ENCODE measurements at places on chromosomes 6 and 20.

DNA sequence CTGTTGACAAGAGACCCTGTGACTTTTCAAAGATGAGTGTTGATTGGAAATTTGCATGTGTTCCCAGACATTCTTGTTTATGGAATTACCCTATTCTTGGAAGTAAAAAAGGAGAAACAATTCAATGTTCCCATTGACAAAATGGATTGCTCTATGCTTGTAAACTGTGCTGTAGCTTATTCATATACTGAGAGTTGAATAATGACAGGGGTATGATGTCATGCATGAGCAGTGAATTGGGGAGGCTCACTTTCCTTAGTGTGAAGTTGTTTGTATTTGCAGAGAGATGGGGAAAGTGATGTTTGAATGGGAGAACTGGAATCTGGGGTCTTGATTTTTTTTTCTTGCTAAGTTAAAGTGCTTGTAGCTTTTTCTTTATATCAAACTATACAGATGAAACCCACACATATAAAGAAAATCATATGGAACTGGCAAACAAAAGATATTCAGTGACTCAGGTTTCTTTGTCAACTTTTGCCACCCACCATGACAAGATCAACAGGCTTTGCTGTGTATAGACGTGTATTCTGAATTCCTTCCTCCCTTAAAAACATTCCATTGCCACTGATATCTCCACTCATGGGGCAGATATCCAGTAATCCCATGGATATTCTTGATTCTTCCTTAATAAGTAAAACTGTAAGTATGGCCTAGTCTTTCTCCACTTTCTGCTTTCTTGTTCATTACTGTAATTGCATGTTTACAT lies 97.8 kb upstream of the JAG1 start:
- DNase-seq: no peak

GRCh38 chr6:166687879-166688205 lies 60.8 kb upstream of the RPS6KA2 start:
- DNase-seq: no peak

- no peak for DNase-seq
These were observed 170.7 kb downstream of the MYLK4 start for GRCh38 chr6:2579804-2580570.

DNA sequence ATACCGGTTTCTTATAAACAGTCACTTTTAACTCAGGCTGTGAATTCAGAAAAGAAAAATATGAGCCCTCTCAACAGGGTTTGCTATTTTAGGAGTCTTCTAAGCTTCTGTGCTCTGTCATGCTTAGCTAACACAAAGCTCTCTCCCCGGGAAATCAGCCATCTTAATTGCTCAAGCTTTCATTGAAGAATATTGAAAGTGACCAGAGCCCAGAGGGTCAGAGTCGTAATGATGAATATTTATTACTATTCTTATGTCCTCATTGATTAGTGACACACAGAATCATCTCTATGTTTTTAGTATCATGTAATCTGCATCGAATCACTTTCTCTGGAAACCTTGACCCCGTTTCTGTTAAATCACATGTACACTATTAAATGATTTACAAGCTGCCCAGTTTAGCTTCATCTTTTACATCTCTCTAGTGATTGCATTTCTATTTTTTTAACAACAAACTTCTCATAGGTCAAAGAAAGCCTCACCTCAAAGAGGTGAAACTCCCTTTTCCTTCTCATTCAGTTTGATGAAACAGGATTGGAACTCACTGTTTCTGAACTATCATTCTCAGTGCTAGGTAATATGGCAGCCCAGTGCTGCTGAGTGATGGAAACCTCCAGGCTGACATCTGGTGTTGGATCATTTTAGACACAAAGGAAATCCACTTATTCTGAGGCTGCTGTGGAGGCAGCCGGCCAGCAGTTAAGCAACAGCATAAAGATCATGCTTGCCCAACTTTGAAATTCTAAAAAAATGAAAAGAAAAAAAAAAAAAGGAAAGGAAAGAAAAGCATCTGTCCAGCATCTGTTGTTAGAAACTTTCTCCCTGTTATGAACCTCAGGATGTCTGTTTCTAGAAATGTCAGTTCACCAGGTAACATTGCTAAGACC lies 96.3 kb downstream of the RFPL4B start:
- no peak for DNase-seq

DNA sequence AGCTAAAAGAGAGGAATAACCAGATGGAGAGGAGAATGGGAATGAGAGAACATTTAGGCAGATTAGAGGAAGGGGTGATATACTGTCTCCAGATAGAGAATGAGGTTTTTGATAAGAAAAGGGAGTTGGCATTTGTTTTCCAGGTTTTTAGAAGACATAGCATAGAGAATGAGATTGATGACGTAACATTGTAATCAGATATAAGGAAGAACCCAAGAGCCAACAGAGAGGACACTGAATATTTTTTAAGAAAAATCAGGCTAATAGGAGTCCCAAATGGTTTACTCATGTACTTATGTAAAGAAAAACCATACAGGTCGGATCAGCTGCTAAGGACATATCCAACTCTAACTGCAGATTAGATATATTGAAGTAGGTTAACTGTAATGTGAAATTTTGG lies 112.9 kb downstream of the TBC1D7 start:
- DNase-seq: no peak

DNA sequence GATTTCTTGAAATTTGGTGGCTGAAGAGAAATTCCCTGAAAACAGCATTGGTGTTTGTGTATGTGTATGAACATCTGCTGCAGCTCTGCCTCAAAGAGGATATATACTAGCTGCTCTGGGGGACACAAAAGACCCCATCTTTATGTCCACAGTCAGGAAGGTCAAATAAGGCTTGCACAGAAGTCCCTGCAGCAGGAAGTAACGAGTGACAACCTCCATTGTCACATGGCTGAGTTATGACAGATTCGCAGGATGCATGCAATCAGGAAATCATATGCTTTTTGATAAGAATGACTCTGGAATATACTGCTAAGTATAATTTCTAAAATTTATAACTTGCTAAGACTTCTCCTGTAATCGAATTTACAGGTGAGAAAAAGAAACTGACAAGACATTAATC lies 225.9 kb upstream of the CST7 start:
- DNase-seq: no peak

- no peak for DNase-seq
These were observed 8.8 kb upstream of the DEF6 start for GRCh38 chr6:35288834-35289233.

GRCh38 chr6:85015396-85015990 lies 251.1 kb upstream of the TBX18 start:
- DNase-seq: no peak

DNA sequence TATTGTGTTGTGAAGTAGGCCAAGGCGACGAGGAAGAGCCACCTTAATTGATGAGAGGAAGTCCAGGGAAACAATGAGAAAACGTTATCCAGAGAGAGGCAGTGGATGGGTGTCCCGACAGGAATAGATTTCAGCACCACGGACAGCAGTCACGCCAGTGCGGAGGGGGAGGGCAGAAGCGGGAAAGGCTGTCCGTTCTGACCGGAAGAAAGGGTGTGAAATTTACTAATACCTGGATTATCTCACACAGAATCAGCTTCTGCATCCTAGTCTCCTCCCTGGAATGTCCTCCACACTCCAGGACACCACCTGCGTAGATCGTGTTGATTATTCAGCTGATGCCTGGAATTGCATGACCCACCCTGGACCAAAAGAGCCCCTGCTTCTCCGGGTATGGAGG lies 7.4 kb upstream of the BPIFA3 start:
- no peak for DNase-seq

DNA sequence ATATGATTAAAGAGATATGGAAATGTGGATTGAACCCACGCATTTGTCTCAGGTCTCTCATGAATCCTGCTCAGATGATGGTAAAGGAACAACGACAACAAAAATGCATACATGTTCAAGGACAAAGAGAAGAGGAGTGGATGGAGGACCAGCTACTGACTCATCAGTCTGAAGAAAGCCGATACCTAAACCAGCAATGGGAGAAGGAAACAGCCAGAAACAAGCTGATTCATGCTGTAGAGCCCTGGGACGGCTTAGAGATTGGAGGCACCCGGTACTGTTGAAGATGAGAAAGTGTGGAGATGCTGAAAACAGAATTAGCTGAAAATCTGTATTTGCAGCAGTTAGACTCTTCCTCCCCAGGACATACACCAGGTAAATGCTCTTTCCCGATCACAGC lies 14.4 kb upstream of the RIPPLY2 start:
- no peak for DNase-seq

DNA sequence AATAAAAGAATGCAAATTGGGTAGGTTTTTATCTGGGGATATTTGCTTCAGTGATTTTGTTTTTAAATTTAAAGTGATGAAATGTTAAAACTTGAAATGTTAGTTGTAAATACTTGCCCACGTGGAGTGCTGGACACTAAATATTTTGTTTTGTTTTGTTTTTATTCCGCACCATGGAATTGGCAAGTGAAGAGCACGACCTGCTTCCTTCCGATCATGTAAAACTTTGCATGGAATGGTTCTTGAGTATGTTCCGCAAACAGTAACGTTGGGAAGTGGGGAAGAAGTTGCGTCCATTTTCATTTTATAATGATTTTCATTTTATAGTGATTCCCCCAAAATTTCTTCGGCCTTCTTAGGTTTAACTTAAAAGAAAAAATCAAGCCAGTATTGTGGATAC lies 765 bp downstream of the IRAK1BP1 start:
- DNase-seq: no peak

DNA sequence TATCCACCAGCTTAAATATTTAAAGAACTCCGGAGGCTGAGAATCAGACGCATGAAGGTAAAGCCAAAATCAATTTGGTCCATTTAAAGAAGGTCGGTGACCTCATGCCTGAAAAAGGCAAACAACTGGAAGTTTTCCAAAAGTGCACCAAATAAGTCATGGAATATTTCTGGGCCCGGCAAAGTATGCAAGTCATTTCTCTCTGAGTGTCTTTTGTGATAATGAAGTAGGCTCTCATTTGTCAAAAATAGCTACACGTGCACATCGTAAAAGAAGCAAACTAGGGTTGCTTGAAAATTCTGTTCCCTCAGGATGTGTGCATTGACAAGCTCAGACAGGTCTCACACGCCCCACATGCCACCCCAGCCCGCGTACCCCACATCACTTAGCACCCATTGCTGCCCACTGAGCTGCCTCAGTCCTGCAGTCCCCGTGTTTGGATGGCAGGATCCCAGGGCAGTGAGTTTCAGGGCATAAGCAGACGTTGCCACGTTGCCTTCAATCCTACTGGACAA lies 20.5 kb upstream of the PYGB start:
- no peak for DNase-seq

- DNase-seq: no peak
These were observed 151.2 kb upstream of the BMP5 start for GRCh38 chr6:56026455-56027180.

- no peak for DNase-seq
These were observed 17.4 kb downstream of the SCML4 start for GRCh38 chr6:107806691-107807090.

- no peak for DNase-seq
These were observed 44.6 kb upstream of the LRFN2 start for GRCh38 chr6:40631744-40632143.

DNA sequence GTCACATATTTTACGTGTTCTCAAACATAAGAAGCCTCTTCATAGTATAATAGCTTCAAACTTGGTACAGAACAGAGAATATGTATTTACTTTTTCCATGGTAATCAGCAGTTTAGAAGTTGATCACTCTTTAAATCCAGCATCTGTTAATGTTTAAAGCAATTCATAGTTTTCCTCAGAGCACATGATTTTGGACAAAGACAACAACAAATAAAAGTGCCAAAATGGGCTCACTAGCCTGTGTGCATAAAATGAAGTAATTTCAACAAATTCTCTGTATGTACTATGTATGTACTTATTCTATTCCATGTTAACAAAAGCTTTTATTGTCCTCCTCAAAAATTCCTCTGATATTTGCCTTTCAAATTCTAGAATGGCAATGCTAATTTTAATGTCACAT lies 38.1 kb upstream of the UST start:
- DNase-seq: no peak

DNA sequence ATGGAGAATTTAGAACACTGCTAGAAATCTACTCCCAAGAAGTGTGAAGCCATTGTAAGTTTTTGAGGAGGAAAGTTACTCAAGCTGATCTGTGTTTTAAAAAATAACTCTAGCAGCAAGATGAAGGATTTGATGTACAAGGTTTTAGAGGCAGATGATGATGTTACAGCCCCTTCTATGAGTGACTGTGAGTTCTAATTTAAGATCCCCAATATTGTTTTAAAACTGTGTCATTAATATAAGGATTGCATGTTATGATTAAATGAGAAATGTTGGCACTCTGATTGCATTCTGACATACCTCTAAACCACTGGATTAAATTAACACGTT lies 293.5 kb downstream of the ADGB start:
- DNase-seq: no peak

- no peak for DNase-seq
These were observed 84.2 kb downstream of the TTLL2 start for GRCh38 chr6:167409079-167409478.

DNA sequence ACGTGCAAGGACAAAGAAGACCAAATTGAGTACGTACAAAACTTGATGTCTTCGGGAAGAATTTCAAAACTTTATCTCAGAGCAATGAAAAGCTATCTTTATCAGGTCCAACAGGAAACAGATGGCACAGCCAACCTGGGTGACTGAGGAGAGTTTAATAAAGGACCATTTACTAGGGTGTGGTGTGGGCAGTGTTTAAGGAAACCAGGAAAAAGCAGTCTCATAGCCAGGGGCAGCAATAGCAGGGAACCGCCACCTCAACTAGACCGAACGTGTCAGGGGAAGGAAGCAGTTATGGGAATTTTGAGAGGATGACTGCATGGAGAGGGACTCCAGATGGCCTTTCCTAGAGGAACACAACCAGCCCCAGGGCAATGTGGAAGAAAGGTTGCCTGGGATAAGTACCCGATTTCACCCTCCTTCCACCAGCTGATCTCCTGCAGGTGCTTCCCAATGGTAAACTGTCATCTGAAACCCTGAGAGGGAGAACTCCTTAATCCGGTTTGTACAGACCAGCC lies 15.2 kb upstream of the TAAR5 start:
- no peak for DNase-seq

- no peak for DNase-seq
These were observed 98.4 kb downstream of the PSMB1 start for GRCh38 chr6:170454512-170455285.

DNA sequence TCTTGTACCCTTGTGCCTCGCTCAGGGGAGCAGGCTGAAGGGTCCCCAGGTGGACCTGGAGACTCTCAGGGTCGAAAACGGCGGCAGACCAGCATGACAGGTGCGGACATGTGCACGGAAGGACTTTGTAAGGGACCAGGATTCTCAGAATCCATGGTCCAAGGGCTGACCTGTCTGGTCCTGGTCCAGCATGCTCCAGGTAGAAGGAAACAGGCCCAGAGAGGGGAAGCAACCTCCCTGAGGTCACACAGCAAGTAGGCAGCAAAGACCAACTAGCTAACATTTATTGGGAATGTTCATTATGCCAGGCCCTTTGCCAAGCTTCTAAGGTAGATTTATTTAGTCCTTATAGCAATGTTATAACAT lies 5.9 kb downstream of the CDKN1A start:
- no peak for DNase-seq
